ENCODE measurements at places on chromosomes 2 and 18.

DNA sequence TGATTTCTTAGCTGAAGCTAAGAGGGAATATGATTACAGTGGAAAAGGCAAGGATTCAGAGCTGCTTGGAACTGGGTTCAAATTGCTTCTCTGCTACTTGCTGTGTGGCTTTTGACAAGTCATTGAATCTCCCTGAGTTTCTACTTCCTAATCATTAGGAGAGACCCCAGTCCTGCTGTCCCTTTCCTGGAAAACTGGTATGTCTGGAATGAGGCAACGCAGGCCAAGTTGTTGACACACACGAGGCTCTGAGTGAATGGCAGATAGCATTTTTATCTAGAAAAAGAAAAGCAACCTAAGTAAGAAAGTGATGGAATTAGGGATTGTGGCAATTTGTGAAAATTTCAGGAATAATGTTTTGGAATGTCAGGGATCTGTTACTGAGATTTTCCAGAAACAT is 123.6 kb downstream of the LPIN1 start:
- no peaks in the 10 kb centered on the region for H3K36me3 ChIP-seq
- no peak overlapping the region for H3K27ac ChIP-seq
- H3K27me3 ChIP-seq, result no peaks in the 10 kb centered on the region

DNA sequence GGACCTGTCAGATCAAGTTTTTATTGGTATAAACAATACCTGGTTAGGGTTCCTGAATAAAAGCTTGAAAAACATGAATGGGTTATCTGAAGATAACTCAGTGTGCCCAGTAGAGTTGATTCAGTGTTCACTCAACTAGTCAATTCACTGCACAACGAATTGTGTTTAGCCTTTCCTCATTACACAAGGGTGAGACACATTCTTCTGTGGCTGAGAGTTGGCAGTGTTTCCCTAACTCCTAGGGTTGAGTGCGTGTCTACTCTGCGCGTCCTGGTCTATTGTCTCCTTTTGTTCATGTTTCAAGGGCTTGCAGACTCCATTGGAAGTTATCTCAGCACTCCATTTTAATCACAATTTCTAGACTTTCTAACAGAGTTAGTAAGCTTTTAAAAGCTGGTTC is 32.8 kb upstream of the TMEM178A start:
- H3K4me3 ChIP-seq, result no peak overlapping the region
- no peak overlapping the region for H3K27ac ChIP-seq
- H3K4me1 ChIP-seq, result no peaks in the 10 kb centered on the region
- DNase-seq, result no peak

- no peak overlapping the region for H3K4me3 ChIP-seq
- H3K36me3 ChIP-seq, result no peaks in the 10 kb centered on the region
- no peak for DNase-seq
- H3K27me3 ChIP-seq, result no peaks in the 10 kb centered on the region
Measured at GRCh38 chr18:67222887-67223286, 293.6 kb downstream of the DSEL start.

- H3K4me1 ChIP-seq, result no peaks in the 10 kb centered on the region
- H3K36me3 ChIP-seq, result no peaks in the 10 kb centered on the region
- H3K4me3 ChIP-seq, result no peak overlapping the region
Measured at GRCh38 chr18:63245600-63245999, 74.0 kb downstream of the BCL2 start.

DNA sequence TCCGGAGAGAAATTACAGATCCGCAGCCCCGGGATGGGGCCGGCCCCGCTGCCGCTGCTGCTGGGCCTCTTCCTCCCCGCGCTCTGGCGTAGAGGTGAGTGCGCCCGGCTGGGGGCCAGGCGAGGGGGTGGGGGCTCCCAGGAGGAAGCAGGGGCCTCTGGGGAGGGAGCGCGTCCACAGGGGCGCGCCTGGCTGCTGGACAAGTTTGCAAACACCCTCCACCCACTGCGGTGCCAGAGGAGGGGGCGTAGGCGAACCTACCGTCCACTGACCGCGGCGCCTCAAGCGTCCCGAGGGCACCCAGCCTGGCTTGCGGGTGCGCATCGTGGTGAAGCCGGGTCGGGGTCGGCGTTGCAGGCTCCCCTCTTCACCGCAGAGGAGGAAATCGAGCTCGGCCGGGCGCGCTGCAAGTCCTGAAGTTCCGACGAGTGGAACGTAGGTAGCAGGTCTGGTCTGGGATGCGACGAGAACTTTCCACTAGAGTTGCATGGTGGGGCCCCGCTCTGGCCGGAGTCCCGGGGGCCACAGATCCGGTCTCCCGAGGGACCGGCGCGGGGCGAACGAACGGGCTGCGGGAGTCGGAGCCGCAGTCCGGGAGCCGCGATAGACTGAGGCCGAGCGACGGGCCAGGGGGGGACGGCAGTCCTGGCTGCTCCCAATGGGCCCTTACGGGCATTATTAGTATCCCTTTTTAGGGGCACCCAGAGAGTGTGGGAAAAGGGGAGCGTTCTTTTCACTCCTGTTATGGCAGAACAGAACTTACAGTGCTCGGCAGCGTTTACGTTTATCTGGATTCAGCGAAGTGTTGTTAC is 502 bp downstream of the MERTK start:
- DNase-seq, result no peak
- H3K4me1 ChIP-seq, result no peaks in the 10 kb centered on the region
- no peaks in the 10 kb centered on the region for H3K36me3 ChIP-seq
- peak overlapping the region; percentile 94 for H3K4me3 ChIP-seq
- H3K27ac ChIP-seq, result peak overlapping the region; percentile 85

DNA sequence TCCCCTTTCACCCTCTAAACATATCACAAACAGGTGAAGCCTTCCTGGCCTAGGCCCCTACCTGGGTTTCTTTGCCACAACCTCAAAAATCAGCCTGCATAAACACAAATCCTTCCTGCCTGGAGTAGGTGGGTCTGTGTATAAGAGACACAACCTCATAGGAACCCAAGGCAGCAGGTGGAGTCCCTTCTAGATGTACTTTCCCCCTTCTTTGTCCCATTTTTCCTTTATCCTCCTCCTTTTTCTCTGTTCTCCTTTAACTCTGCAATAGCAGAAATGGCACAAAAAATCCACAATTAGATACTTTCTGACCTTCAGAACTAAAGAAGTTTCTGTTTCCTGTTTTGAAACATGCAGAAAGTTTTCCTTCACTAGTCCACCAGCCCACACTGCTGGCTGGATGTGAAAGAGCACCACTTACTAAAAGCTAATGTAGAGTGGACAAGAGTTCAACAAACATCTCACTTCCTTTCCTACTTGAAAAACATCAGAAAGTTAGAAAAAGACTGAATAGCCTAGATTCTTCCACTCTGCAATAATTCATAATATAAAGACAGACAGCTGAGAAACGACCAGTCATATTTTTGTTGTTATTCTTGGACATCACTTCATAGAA is 11.2 kb downstream of the SLC40A1 start:
- no peaks in the 10 kb centered on the region for H3K27me3 ChIP-seq
- no peaks in the 10 kb centered on the region for H3K36me3 ChIP-seq
- H3K4me3 ChIP-seq, result no peak overlapping the region
- H3K4me1 ChIP-seq, result no peaks in the 10 kb centered on the region
- no peak for DNase-seq
- peak overlapping the region; percentile 25 for H3K27ac ChIP-seq

GRCh38 chr2:197168705-197169104 is 141.9 kb downstream of the ANKRD44 start:
- no peak overlapping the region for H3K4me3 ChIP-seq
- H3K27me3 ChIP-seq, result no peaks in the 10 kb centered on the region
- H3K4me1 ChIP-seq, result no peaks in the 10 kb centered on the region
- H3K27ac ChIP-seq, result no peak overlapping the region

DNA sequence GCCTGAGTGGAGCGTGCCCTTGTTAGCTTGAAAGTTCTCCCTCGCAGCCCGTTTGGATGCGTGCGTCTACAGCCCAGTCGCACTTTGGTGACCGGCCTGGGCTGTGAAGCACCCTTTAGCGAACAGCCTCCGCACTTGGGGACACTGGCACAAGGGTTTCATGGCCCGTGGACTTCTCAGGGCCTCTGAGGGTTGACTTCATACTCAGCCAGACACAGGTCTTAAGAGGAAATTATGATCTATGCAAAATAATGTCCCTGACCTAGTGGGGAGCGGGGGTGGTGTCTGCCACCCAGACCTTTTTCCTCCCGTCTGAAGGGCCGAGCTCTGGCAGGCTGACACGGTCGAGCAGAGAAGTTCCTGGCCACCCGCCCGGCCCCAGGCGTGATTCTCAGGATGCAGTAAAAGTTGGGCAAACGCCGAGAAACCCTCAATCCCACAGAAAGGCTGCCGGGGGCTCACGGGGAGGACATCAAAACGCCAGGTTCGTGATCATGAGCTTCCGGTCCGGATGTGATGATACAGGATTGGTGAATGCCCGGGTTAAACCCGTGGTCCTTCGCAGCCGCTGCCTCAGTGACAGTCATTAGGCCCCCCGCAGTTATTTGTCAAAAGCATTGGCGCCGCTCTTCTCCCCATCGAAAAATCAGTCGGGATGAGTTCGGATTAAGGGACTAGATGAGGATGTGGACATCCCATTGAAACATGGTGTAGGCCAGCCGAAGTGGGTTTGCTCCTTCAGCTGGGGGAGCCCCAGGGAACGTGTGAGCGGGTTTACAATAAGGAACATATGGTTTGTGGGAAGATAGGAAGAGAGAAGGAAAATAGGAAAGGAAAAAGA is 3.6 kb upstream of the PAX3 start:
- no peak overlapping the region for H3K27ac ChIP-seq
- DNase-seq, result no peak

GRCh38 chr2:28227498-28227897 is 165.2 kb upstream of the FOSL2 start:
- peak overlapping the region; percentile 6 for H3K27ac ChIP-seq
- no peak for DNase-seq
- H3K4me1 ChIP-seq, result no peaks in the 10 kb centered on the region
- H3K27me3 ChIP-seq, result no peaks in the 10 kb centered on the region

DNA sequence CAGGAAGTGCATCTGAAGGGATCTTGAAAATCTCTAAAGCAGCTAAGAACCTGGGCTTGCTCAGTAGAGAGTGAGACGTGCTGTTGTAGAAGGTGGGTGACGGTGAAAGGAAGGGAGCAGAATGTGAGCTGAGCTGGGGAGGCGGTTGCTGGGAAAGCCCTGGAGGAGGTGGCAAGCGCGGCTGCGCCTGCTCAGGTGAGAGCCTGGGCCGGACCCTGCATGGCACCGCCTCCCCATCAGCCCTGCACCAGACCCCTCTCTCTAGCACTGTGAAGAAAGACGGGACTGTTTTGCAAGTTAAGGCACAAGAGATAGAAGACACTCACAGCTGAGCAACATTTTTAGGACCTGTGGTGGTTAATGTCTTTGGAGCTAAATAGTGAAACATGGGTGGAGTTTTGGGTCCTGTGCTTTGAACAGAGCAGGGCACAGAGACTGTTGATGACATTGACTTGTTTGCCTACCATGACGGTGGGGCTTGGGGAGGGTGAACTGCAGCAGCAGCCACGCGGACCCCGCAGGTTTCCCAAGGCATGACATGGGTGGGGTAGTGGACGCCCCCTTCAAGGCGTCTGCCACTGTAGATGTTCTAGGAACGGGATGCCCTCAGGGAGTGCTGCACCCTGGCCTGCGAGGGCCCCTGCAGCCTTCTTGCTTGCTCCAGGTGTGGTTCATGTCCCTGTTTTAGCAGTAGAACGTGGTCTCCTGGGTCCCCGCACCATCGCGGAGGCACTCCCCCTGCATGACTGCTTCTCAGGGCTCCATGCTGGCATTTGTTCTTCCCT is 245.3 kb downstream of the TSN start:
- no peaks in the 10 kb centered on the region for H3K27me3 ChIP-seq
- no peak overlapping the region for H3K4me3 ChIP-seq
- H3K27ac ChIP-seq, result no peak overlapping the region
- no peaks in the 10 kb centered on the region for H3K36me3 ChIP-seq

DNA sequence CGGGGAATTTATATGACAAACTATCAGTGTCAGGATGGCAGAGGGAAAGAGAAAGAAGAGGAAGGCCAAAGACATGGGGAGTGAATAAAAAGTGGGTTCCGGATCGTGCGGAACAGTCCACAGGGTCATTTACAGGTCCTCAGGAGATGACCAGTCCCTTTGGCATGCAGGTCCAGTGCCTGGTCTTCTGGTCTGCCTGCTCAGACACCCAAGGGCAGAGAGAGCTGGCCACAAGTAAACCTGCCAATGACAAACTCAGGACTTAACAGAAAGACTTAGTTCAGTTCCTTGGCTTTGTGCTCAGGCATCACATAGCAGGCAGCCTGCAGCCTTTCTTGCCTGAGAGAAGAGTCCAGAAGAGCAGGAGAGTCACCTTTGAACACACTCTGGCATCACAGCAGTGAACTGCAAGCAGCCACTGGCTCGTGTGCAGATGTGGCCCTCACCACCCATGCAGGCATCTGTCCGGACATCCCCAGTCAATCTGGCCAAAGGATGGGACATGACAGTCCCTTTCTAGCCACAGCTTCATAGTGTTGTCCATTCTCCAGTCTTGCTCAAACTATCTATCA is 14.0 kb downstream of the TMEM127 start:
- no peaks in the 10 kb centered on the region for H3K4me1 ChIP-seq
- peaks cover 11% of the 10 kb centered on the region for H3K36me3 ChIP-seq
- no peaks in the 10 kb centered on the region for H3K27me3 ChIP-seq
- peak overlapping the region; percentile 52 for H3K27ac ChIP-seq
- H3K4me3 ChIP-seq, result no peak overlapping the region

GRCh38 chr2:67571785-67572718 is 174.9 kb downstream of the ETAA1 start:
- H3K36me3 ChIP-seq, result no peaks in the 10 kb centered on the region
- H3K4me1 ChIP-seq, result no peaks in the 10 kb centered on the region
- no peak for DNase-seq

DNA sequence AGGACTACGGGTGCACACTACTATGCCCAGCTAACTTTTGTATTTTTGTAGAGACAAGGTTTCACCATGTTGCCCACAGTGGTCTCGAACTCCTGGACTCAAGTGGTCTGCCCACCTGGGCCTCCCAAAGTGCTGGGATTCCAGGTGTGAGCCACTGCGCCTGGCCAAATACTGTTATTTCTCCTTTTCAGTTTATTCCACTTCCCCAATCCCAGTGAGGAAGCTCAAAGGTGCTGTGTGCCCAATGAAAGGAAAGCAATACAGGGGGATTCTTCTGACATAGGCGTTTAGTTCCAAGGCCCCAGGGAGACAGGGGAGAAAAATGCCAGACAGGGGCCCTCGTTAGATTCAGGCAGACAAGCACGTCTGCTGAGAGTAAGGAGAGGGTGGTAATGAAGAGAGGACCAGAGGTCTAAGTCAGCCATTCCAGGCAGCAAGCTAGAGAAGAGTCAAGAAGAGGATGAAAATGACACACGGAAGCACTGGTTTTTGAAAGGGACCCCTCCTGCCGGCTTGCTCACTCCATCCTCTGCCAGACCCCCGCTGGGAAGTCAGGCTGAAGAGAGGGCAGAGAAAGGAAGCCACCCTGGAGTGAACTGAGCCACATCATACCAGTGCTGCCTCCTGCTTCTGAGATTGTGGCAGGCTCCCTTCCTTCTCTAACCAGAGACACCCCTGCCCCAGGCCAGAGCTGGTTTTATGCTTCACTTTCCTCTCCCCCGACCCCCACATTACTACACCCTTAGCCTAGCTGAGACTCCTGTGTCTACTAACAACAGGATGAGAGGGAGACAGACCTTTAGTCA is 6.7 kb downstream of the INO80C start:
- no peaks in the 10 kb centered on the region for H3K4me1 ChIP-seq
- H3K27ac ChIP-seq, result no peak overlapping the region
- no peak for DNase-seq
- H3K4me3 ChIP-seq, result no peak overlapping the region

- no peaks in the 10 kb centered on the region for H3K27me3 ChIP-seq
- no peaks in the 10 kb centered on the region for H3K4me1 ChIP-seq
- no peak for DNase-seq
- no peak overlapping the region for H3K4me3 ChIP-seq
Measured at GRCh38 chr2:176503776-176504175, 234.5 kb downstream of the MTX2 start.

Data from breast epithelium (tissue), 4 donors.